ENCODE measurements at places on chromosomes 6 and 20.

- H3K4me1 ChIP-seq = peaks cover 6% of the 10 kb centered on the region
- H3K27ac ChIP-seq = no peak overlapping the region
- no peaks in the 10 kb centered on the region for H3K36me3 ChIP-seq
- DNase-seq = no peak
- H3K4me3 ChIP-seq = no peak overlapping the region
Observed at GRCh38 chr6:137780447-137781034, 86.5 kb upstream of the TNFAIP3 start.

DNA sequence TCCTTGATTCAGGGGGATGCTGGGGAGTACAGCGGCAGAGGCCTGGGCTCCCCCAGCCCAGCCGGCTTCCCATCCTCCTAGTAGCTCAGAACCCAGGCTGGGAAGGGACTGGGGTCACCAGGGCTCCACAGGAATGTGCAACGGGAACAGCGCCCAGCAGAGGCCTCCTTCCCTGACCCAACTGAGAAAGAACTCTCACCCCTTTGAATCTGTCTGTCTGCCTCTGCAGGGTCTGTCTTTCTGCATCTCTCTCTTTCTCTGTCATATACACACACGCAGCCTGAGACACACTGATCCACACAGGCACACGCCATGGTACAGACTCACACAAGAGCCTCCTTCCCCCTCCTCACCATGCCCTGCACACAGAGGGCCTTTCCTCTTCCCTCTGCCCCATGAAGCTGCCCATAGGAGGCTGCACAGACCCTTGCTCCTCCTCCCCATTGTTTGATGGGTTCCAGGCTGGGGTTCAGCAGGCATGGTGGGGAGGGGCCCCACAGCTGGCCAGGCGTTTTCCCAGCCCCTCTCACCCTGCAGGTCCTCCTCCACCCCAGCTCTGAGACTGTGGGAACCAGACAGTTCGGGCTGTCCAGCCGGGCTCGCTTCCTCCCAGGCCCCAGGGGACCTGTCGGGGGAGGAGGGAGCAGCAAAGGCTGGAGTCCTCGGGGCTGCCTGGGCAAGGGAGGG lies 2.8 kb downstream of the FOXS1 start:
- H3K27ac ChIP-seq = no peak overlapping the region
- H3K4me3 ChIP-seq = no peak overlapping the region
- no peaks in the 10 kb centered on the region for H3K27me3 ChIP-seq
- no peak for DNase-seq

DNA sequence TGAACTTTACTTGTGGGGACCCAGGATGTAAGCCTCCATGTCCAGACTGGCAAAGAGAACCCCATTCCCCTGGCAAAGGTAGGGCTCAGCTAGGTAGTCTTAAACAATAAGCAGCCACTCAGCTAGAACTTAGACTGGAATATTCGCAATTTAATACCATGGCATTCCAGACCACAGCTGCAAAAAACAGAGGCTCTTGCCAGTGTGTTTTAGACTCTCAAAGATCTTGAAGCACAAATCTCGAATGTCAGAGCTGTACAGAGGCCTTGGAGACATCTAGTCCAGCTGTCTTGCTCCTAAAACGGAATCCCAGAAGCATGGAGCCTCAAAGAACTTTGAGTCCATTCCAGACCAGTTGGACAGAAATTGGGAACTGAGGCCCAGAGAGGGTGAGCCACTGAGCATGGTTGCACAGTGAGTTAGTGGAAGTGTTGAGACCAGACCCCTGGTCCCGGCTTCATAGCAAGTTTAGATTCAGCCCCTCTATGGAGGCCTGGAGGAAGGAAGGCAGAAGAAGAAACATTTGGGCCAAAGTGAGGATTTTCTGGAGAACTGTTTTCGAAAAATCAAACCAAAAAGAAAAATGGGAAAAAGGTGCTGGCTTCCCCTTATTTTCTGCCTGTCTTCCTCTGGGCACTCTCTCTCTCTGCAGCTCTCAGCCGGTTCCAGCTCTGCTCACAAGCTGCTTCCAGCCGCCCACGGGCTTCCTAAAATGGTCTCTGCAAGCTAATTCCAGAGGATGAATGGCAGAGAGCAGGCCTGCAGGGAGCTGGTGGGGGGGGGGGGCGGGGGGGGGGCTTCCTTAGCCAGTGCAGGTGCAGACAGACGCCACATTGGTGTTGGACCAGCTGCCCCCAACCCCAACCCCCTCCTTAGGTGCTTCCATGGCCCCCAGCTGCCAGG lies 32.4 kb downstream of the AAR2 start:
- no peaks in the 10 kb centered on the region for H3K4me1 ChIP-seq
- no peak for DNase-seq
- no peak overlapping the region for H3K27ac ChIP-seq
- no peak overlapping the region for H3K4me3 ChIP-seq
- H3K36me3 ChIP-seq = no peaks in the 10 kb centered on the region
- H3K27me3 ChIP-seq = no peaks in the 10 kb centered on the region

DNA sequence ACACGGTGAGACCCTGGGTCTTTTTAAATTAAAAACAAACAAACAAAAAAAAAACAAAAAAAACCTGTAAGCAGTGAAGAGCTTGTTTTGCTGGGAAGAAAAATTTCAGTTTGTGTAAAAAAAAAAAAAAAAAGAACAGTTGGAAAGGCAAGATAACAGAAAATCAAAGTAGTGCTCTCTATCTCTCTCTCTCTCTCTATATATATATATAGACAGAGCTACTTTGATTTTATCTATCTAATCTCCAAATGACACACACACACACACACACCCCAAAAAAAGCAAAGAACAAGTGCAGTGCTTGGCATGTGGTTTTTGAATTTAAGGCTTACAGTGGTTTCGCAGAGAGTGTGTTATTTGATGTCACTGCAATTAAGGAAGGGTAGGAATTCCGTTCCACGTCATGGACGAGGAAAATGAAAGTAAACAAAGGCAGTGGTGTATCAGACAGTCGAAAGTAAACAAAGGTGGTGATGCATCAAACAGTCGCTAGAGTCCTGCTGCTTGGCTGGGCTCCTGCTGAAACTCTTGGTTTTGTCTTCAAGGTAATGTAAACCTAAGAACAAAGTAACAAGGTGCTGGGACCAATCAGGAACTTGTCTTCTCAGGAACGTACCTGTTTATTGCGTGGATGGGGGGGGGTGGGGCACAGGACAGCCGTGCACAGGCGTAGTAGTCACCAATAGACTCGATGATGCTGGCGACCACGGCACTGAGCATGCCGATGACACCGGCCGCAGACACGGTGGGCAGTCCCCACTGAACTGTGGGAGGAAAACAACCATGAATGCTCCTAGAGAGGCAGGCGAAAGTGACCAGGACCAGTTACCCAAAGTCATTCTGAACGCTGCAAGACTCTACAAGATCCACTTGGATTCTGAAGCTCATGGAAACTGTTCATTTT lies 131.8 kb downstream of the SLC23A2 start:
- no peaks in the 10 kb centered on the region for H3K27me3 ChIP-seq
- no peak overlapping the region for H3K4me3 ChIP-seq
- peak; percentile 59 for DNase-seq
- H3K4me1 ChIP-seq = no peaks in the 10 kb centered on the region

DNA sequence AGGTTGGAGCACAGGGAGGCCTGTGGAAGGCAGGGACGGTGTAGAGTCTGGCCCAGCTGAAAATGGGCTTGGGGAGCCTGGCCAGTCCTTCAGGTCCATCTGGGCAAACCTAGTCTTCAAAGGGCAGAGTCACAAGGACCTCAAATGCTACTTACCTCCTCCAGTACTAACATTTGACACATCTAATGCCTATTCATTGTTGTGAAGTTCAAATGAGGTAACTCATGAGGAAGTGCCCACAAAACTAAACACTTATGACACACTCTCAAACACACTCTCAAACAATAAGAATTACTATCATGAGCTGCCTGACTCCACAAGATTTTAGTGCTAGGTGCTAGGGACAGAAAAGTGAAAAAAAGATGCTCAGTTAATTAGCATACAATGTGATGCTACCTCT lies 27.1 kb downstream of the DAAM2 start:
- no peaks in the 10 kb centered on the region for H3K27me3 ChIP-seq
- H3K4me1 ChIP-seq = no peaks in the 10 kb centered on the region
- H3K36me3 ChIP-seq = no peaks in the 10 kb centered on the region
- no peak for DNase-seq

- no peaks in the 10 kb centered on the region for H3K36me3 ChIP-seq
- no peak overlapping the region for H3K27ac ChIP-seq
- peaks cover 4% of the 10 kb centered on the region for H3K4me1 ChIP-seq
- no peak overlapping the region for H3K4me3 ChIP-seq
- no peaks in the 10 kb centered on the region for H3K27me3 ChIP-seq
- no peak for DNase-seq
Observed at GRCh38 chr6:12596731-12597130, 119.8 kb upstream of the PHACTR1 start.

DNA sequence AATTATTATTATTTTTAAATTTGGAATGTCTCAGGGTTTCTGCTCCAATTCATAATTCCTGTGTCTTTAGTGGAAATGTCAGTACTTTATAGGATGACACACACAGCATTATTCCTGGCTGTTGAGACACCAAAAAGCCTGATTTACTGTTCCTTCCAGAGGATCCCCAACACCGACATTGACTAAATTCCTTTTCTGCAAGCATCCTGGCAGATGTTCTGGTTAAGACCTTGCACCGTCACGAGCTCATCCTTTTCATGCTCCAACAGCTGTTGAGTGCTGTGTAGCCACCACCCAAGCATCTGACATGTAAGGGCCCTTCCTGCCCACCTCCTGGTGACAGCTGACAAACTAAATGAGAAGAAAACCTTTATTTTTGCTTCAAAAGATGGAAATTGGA lies 284.3 kb upstream of the SULF2 start:
- DNase-seq = no peak
- no peak overlapping the region for H3K27ac ChIP-seq
- H3K4me3 ChIP-seq = no peak overlapping the region
- no peaks in the 10 kb centered on the region for H3K4me1 ChIP-seq
- H3K36me3 ChIP-seq = no peaks in the 10 kb centered on the region

GRCh38 chr6:56616967-56617366 lies 25.7 kb downstream of the DST start:
- H3K4me1 ChIP-seq = no peaks in the 10 kb centered on the region
- no peaks in the 10 kb centered on the region for H3K27me3 ChIP-seq
- DNase-seq = no peak
- no peaks in the 10 kb centered on the region for H3K36me3 ChIP-seq
- H3K4me3 ChIP-seq = no peak overlapping the region

DNA sequence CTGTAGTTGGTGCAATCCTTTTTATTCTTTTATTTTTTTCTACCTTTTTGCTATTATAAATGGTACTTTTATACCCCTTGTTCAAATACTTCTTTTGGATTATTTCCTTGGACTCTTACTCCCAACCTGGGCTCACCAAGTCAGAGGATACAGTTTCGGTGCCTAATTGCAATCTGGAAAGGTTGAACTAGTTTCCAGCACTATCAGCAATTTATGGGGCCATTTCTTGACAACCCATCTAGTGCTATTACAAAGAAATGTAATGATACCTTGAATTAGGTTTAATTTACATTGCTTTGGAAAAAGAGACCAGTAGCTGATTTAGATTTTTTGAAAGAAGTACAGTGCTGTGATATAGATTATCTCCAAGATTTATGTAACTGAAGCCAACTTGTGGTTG lies 5.2 kb downstream of the PTPRA start:
- no peaks in the 10 kb centered on the region for H3K36me3 ChIP-seq
- no peak overlapping the region for H3K27ac ChIP-seq
- no peak for DNase-seq
- H3K27me3 ChIP-seq = no peaks in the 10 kb centered on the region
- peaks cover 8% of the 10 kb centered on the region for H3K4me1 ChIP-seq
- no peak overlapping the region for H3K4me3 ChIP-seq

DNA sequence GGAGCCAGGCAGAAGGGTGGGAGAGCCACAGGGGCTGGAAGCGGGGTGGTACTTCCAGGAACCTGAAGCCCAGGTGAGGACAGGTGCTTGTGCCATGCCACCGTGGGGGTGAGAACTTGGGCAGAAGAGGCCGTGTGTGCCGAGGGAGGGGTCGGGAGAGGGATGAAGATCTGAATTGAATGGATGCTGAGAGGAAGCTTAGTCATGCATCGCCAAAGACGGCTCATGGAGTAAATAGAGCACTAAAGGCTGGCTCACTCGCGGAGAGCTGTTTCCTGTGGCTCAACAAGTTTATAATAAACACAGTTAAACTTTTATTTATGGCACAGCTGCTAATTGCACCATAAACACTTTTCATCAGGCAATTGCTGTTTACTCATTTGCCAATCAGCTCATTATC lies 21.7 kb upstream of the MYT1 start:
- DNase-seq = no peak
- H3K27me3 ChIP-seq = no peaks in the 10 kb centered on the region
- H3K27ac ChIP-seq = no peak overlapping the region
- no peak overlapping the region for H3K4me3 ChIP-seq
- no peaks in the 10 kb centered on the region for H3K4me1 ChIP-seq
